ENCODE measurements at places on chromosomes 3 and 15.

DNA sequence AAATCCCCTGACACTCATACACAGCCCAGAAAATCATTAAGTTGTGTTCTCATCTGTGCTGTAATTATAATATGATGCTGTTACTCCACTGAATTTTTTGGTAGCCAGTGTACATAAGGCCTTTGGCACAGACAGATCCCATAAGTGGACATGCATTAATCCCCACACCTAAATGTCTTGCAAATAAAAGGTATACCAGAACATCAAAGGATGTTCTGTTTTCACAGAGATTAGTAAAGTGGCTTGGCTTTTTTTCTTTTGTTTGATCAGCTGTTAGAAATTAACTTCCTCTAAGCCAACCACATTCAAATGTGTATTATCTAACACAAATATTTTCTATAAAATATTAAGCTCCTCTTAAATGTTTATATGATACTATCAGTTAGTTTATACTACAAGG, 2.7 kb downstream of the SST start:
- DNase-seq, result no peak

- DNase-seq, result no peak
Measured at GRCh38 chr3:72889310-72890165, 1.7 kb downstream of the GXYLT2 start.

- DNase-seq, result no peak
Measured at GRCh38 chr15:40337597-40337996, 3.1 kb downstream of the CCDC9B start.

- DNase-seq, result no peak
Measured at GRCh38 chr3:132650153-132650552, 9.5 kb downstream of the ACAD11 start.

GRCh38 chr3:138673641-138674530, 65.3 kb downstream of the FAIM start:
- no peak for DNase-seq

- DNase-seq, result no peak
Measured at GRCh38 chr3:56314842-56315241, 153.4 kb downstream of the ERC2 start.

GRCh38 chr3:134231131-134231530, 19.5 kb downstream of the RYK start:
- no peak for DNase-seq

DNA sequence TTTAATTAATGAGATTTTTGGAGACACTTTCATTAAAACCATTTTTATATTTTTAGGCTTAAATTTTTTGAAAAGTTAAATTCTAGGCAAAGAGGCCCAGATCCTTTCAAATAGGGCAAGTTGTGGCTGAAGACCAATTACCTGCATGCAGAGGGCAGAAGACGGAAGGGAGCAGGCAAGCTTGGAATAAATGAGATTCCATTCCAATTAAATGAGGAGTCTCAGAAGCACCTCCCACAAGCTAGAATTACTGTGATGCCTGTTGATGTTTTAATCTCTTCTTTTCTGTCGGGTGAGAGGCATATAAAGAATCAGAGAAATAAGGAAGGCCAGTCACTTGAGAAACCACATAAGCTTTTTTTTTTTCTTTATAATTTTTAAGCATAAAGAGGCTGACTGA, 46.8 kb downstream of the KBTBD8 start:
- no peak for DNase-seq

- DNase-seq, result no peak
Measured at GRCh38 chr3:138197058-138197457, 10.0 kb downstream of the ARMC8 start.

- no peak for DNase-seq
Measured at GRCh38 chr3:128906804-128907525, 27.5 kb downstream of the ACAD9 start.

DNA sequence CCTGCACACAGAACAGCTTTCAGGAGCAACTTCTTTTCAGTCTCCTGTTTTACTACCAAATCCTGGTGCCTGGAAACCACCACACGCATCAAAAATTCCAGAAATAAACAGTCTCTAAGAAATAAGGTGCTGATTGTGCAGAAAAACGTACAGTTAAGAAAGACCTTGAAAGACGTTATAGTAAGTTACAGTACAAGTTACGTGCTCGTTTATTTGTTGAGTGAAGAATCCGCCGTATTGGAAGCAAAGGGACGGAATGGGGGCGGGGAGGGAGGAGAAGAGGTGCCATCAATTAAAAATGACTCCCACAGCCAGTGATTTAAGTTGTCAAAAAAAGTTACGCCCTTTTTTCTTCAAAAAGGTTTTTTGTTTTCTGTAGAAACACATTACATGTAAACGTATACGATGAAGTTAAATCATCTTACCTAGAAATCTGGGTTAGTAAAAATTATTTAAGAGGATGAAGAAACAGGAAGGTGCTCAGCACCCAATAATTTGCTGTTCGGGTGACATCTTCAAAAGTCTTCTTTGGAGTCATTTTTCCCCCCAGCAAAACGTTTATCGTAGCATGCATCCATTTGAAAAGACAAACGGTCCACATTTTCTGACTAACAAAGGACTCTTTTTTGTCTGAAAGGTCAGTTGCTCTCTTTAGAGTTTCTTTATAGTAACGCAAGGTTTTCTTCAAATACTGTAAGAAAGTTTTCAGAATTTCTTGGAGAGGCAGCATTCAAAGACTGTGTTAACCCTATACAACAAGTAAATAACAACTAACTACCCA, 782 bp upstream of the UACA start:
- no peak for DNase-seq

GRCh38 chr15:75725006-75725718, 12.5 kb upstream of the CSPG4 start:
- no peak for DNase-seq

DNA sequence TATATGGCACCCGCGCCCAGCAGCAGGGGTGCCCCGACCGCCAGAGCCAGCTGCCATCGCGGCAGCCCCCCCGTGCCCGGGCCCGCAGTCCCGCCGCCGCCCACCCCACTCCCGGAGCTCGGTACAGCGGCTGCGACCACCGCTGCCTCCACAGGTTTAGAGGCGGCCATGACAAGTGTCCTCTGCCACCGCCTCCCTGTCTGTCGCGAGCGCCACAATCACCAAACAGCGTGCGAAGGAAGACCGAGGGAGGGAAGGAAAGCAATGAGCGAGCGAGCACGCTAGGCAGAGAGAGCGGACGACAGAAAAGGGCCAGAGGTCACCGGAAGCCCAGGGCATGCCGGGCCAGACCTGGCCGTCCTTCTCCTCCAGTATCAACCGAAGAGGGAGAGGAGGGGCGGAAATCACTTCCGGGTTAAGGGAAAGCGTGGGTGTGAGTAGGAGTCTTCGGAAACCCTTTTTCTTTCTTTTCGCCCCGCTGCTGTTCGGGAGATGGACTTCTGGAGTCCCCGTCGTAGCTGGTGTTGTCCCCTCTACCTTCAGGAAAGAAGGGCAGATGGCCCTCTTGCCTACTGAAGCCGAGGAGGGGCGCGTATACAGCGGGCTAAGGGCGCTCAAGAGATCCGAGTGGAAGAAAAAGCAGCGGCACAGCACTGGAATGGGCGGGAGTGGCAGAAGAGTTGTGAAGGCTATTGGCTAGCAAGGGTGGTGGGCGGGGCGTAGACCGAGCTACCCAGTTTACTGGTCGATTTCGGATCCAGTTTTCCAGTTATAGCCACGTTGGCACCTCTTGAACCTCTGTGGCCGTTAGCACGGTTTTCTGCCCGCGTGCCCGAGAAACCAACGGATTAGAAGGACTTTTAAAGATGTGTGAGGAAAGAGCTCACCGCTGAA, at the start of the genes LNP1 and TOMM70:
Gene LNP1, plus strand, starts transcription at position 760 of the 894 bp plus-strand sequence. CDS start 28,191 bp downstream, outside the sequence.
Gene TOMM70, minus strand, starts transcription at position 310 of the 894 bp plus-strand sequence. Its CDS starts 140 bp downstream, at position 170.
- peak; percentile 88 for DNase-seq

DNA sequence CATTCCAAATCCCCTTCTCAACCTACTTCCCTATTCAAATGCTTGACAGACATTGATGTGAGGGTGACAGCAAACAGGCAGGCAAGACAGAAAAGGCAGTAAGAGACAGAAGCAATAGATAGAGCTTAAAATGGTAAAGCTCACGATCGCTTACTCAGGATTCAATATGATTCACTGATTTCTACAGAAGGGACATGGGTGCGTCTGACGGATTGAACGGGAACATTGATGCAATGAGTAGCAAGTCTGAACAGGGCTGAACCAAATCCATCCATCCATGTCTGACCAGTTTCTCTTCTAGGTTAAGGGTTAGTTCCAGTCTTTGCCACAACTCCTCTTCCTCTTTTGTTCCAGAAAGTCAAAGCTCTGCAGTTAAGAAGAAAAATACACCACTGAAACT, 35.1 kb downstream of the P2RY1 start:
- no peak for DNase-seq

DNA sequence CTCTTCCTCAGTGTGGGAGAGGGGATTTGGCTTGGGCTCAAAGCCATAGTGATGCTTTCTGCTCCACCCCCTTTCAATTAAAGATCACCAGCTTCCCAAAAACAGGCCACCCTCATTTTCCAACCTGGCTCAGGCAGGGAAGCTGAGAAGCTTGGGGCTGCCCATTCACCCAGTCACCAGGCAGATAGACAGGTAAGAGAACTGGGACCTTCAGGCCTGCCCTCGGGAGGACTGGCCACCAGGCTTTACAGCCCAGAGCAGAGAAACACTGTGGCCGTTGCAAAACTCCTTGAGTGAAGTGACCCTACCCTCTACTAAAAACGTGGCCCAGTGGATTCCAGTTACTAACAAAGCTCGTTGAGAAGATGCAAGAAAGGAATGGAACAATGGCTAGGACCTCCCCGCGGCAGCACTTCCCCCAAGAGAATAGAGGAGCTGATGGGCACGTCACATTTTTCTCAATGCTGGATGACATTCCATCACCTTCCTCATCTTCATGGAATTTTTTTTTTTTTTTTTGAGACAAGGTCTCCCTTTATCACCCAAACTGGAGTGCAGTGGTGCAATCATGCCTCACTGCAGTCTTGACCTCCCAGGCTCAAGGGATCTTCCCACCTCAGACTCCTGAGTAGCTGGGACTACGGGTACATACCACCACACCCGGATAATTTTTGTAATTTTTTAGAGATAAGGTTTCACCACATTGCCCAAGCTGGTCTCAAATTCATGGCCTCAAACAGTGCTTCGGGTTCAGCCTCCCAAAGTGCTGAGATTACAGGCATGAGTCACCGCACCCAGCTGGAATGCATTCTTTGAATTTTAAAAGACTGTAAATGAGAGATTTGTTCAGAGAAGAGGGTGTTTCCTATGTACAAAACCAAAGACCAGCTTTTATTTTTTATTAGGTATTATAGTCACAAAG, 37.9 kb downstream of the LIPC start:
- DNase-seq, result peak; percentile 73

- no peak for DNase-seq
Measured at GRCh38 chr3:154164387-154164786, 43.2 kb downstream of the ARHGEF26 start.

- no peak for DNase-seq
Measured at GRCh38 chr3:61774279-61774890, 213.0 kb downstream of the PTPRG start.

GRCh38 chr15:40764629-40765103, 798 bp downstream of the GCHFR start:
- DNase-seq, result no peak

- DNase-seq, result no peak
Measured at GRCh38 chr15:66523926-66524325, 18.8 kb downstream of the ZWILCH start.

DNA sequence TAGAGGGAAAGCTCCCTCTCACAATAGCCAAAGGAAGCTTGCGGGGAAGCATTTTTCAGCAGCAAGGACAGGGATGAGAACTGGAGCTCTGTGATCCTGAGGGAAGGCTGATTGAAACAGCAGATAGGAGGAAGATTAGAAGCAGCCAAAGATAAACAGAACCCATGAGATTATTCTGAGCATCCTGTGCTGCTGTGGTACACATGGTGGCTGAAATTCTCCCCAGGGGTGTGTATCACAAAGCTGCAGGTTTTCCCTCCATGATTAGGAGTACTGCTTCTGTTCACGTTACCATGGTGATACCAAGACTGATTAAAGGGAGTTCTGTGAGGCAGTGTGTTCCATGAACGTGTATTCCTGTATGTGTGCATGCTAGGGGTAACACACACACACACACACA, 30.3 kb upstream of the PSMD6 start:
- no peak for DNase-seq

- no peak for DNase-seq
Measured at GRCh38 chr15:63860155-63860554, 26.4 kb upstream of the HERC1 start.

DNA sequence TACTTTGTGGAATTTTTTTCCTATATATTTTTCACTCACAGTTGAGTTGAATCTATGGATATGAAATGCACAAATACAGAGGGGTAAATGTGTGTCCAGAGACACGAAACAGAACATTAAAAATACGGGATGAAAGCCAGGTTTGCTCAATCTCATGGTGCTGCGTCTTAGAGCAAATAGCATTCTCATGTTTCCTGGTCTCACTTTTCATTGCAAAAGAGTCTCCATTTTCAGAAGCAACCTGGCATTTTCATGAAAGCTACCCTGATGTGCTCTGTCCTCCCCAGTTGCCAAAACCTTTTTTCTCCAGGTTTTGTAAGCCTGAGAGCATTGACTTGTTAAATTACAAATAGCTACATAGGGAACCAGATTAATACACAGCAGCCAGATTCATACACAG, 49.5 kb upstream of the MBNL1 start:
- no peak for DNase-seq

DNA sequence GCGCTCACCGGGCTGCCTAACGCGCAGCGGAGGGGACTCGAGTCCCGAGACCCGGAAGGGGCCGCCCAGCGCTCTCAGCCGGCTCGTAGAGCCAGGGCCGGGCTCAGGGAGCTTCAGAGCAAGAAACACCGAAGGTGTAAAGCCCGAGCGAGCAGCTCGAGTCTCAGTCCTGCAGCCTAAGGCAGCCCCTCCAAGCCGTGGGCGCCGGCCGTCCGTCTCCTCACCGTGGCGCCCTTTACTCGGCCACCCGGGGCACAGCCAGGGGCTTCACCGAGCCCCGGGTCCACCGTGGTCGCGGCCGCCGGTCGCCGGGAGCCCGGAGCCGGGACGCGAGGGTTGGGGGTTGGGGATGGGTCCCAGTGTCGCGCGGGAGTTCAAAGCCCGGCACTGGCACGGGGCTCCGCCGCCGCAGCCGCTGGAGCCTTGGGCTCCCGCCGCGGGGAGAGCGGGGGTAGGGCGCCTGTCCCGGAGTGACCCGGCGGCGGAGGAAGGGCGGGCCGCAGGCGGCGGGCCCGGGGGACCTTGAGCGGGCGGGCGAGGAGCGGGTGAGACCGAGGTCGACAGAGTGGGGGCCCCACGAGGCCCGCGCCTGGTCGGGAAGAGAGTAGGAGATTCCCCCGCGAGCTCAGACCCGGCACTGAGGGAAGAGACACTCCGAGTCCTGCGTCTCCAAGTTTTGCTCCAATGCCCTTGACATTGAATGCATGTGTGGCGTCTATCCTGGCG, 26.9 kb upstream of the THRB start:
- no peak for DNase-seq

DNA sequence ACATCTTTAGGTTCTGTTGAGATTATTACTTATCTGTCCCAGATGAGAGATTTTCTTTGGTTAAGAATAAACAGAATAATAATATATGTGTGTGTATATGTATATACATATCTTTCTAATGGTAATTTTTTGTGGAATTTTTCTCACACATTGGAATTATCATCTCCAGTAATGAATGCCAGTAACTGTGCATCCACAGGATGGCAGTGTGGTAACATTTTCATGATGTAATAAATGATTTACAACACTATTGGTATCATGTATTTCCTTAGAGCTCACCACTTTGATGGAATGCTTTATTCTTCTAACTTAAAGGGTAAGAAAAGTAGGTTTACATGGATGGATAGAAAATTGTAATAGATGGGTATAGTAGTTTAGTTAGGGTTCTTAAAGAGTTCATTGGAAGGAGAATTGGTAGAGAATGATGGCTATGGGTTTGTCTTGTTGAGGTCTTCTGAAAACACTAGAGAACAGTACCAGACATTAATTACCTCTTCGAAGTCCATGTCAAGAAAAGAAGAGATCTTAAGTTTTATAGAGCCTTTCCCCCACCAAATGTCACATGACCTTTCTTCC, 78.1 kb downstream of the STT3B start:
- no peak for DNase-seq

GRCh38 chr3:172155897-172156585, 116.7 kb downstream of the FNDC3B start:
- DNase-seq, result no peak

Data from T1000 (cell line).